HFF-Myc (cell line): ENCODE measurements at places on chromosomes 5 and 9.

DNA sequence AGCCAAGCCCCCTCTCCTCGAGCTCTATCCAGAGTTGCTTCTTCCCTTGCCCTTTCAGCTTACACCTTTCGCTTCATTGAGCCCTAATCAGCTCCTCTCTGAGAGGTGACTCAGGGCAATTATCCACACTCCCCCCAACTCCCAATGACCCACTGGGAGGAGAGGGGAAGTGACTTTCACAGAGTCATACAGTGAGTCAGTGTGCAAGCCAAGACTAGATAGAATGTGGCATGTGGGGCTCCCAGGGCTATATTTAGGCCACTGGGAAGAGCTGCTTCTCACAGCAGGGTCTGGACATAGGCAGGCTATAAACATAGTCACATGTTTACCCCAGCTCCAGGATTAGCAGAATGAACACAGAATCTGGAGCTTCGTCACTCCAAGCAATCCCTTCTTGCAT, 57.4 kb downstream of the NRG2 start:
- peak; percentile 10 for DNase-seq

GRCh38 chr5:131367219-131367860, 103.5 kb downstream of the CDC42SE2 start:
- no peak for DNase-seq

DNA sequence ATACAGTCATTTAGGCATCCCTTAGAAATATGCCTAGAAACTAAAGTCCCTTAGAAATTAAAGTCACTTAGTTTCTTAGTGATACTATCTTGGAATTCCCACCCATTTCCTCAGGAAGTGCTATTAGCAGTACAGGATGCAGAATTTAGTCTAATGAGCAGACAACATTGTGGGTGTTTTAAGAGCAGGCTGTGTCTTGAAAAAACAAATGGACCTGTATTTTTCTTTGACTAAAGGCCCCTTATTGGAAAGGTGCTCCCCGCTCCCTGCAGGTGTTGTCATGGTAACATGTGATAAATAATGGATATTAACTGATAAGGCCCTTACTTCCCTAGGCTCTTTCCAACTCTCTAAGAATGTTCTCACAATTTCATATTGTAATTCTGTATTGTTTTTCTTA, 38.8 kb upstream of the STARD4 start:
- DNase-seq: no peak

DNA sequence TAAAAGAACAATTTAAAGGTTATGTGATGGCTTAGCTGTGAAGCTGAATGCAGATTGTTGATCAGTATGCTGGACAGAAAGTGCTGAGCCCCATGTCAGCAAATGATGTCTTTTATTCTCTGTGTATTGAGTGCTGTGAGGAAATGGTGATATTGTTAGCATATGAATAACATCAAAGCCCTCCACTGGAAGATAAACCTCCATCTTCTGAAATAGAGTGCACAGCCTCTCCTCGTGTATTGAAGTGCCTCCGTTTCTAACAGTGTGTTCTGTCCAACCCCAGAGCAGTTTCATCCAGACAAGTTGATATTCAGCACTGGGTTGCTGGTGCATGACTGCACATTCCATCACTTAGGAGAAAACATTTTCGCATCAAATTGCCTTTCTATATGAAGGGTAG, 242.9 kb downstream of the CSNK1G3 start:
- no peak for DNase-seq
